ENCODE measurements at places on chromosomes 1 and 21. TPM values are rescaled to one million over a fixed set of nuclear protein-coding genes. Genes with fewer than 3 reads are reported as not detected.
A peak's percentile ranks its signal among the peaks of the same experiment; 100 is the strongest.

- DNase-seq = no peak
These were observed 239.5 kb upstream of the LRRC7 start for GRCh38 chr1:69328186-69328585.

GRCh38 chr1:2602311-2602835 is 15.8 kb downstream of the PRXL2B start:
- DNase-seq = no peak

GRCh38 chr1:36782085-36782484 is 252.2 kb downstream of the GRIK3 start:
- no peak for DNase-seq

DNA sequence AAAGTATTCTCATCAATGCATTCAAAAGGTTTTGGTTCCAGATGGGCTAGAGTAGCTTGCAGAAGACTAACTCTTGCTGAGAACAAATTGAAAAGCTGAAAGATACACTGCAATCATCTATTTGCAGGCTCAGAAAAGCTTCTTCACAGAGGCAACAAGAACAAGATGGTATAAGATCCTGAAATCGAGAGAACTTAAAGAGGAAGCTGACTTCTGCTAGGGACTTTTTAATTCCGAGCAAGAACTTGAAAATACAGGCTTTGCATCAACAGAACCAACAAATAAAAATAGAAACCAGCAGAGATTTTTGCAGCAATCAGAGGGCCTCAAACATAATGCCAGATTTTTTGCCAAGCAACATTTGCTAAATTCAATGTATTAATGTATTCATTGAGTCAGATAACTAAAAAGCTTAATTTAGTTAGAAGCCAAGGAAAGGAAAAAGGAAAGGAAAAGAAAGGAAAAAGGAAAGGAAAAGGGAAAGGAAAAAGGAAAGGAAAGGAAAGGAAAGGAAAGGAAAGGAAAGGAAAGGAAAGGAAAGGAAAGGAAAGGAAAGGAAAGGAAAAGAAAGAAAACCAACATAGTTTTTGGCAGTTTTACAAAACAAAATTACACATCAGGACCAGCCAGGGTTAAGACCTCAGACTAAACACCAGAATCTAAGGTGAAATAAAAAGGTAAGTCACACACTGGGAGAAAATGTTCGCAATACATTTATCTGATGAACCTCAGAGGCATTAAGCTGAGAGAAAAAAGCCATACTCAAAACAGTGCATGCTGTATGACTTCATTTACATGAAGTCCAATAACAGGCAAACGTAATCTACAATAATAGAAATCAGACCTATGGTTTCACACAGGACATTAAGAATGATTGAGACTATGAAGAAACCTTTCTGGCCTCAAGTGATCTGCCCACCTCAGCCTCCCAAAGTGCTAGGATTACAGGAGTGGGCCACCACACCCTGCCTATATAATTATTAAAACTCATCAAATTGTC is 42.6 kb downstream of the FAF1 start:
- DNase-seq = no peak

- DNase-seq = no peak
These were observed 16.4 kb upstream of the KCNN3 start for GRCh38 chr1:154886281-154887015.

DNA sequence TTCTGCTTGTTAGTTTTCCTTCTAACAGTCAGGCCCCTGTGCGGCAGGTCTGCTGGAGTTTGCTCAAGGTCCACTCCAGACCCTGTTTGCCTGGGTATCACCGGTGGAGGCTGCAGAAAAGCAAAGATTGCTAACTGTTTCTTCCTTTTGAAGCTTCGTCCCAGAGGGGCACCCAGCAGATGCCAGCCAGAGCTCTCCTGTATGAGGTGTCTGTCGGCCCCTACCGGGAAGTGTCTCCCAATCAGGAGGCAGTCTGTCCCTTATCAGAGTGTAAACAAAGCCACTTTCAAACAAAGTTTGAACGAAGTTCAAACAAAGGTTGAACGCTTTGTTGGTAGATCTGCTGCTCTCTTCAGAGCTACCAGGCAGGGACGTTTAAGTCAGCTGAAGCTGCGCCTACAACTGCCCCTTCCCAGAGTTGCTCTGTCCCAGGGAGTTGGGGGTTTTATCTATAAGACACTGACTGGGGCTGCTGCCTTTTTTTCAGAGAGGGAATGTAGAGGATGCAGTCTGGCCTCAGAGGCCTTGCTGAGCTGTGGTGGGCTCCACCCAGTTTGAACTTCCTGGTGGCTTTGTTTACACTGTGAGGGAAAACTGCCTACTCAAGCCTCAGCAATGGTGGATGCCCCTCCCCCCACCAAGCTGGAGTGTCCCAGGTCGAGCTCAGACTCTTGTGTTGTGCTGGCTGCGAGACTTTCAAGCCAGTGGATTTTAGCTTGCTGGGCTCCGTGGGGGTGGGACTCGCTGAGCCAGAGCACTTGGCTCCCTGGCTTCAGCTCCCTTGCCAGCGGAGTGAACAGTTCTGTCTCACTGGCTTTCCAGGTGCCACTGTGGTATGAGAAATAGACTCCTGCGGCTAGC is 401.8 kb downstream of the SRGAP2C start:
- peak; percentile 17 for DNase-seq

DNA sequence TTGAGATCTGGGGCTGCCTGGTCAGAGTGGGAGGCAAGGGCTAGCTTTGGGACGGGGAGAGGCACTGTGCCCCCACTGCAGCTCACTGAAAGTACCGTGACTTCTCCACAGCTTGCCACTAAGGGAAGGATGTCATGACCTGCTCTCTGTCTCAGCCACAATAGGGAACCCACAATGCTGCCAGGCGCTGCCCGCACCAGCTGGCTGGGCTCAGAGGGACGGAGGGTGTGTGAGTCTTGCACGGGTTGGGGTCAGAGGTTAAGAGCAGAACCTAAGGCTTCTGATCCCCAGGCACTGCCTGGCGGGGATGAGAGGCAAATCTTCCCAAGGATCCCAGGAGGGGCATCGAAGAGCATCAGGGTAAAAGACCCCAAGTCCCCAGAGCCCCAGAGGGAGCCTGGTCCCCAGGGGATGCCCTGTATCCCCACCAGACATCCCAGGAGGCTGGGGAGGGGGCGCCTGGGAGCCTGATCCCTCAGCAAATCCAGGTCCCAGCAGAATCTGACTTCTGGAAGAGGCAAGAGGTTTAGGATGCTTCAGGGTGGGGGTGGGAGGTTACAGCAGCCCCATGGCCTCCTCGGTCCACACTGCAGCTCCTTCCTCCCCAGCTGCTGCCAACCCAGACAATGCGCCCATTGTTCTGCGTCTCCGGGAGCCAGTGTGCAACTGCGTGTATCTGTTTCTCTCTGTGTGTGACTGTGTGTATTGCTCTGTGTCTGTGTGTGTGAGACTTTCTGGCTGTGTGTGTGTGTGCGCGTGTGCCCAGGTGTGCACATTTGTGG is 2.0 kb upstream of the MARCKSL1 start:
- DNase-seq = peak; percentile 86

Gene CYP2J2
- 50.5 TPM for total RNA-seq

Gene HSD3B1
- not detected for total RNA-seq

Gene TEX38
- total RNA-seq = not detected

Gene HSPB7
- total RNA-seq = 2,473 TPM
